ENCODE measurements at places on chromosomes 16 and 17. TPM values are rescaled to one million over a fixed set of nuclear protein-coding genes. Genes with fewer than 3 reads are reported as not detected.

The EIF1 gene
- total RNA-seq: 876 TPM

The DHODH gene
- total RNA-seq: 31.0 TPM

The RMI2 gene
- 55.7 TPM for total RNA-seq

The OR3A2 gene
- total RNA-seq: 0.24 TPM

The FBXO39 gene
- 0.29 TPM for total RNA-seq
